AG20443 (cell line): ENCODE measurements at places on chromosomes 2 and 18.
A peak's percentile ranks its signal among the peaks of the same experiment; 100 is the strongest.

GRCh38 chr2:23211987-23212583, 172.9 kb upstream of the KLHL29 start:
- DNase-seq = no peak

DNA sequence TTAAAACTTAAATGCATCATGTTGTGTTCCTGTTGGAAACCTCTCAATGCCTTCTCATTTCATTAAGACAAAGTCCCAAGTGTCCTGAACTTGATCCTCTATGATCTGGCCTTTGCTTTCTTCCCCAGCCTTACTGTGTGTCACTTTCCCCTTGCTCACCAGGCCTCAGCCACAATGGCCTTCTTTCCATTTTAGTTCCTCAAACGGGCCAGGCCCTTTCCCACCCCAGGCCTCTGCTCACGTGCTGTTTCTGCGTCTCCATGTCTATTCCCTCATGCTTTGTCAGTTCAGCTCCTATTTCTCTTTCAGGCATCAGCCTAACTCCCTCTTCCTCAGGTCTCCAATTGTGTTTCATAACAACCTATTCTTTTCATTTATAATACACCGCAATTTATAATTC, 19.5 kb downstream of the CXCR4 start:
- DNase-seq = no peak

DNA sequence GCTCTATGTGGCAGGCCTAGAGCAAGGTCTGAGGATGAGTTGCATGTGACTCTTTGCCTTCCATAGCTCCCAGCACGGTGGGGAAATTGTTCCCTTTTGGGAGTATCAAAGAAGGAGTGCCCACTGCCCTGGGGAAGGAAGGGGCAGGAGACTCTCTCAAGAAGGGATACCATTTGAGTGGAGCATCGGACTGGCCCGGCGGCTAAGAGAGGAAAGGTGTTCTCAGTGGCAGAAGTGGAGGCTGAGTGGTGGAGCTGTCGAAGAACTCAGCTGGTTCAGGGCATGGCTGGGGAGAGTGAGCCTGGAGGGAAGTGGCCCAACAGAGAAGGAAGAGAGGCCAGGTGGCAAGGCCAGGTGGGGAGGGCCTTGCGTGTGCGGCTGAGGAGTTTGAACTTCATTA, 235.2 kb downstream of the DYSF start:
- no peak for DNase-seq

- no peak for DNase-seq
These were observed 32.2 kb downstream of the FAM178B start for GRCh38 chr2:96954011-96954846.

DNA sequence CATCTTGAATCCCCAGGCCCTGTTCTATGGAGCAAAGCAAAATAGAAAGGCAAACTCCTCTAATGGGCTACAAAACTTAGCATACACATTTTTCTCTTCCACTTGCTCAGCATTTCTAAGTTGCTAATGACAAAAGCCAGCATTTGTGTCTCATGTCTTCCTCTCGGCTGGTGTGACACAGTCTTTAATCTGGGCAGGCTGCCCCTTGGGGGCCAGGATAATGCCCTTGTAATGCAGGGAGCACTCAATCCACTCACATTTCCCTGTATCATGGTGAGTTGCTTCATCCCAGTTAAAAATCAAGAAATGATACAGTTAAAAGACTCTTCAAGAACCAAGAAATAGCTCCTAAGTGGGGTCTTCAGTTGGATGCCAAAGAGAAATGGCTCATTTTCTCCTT, 109.1 kb upstream of the FBXO11 start:
- DNase-seq = no peak

- no peak for DNase-seq
These were observed 201.5 kb upstream of the PXDN start for GRCh38 chr2:1945819-1946218.

DNA sequence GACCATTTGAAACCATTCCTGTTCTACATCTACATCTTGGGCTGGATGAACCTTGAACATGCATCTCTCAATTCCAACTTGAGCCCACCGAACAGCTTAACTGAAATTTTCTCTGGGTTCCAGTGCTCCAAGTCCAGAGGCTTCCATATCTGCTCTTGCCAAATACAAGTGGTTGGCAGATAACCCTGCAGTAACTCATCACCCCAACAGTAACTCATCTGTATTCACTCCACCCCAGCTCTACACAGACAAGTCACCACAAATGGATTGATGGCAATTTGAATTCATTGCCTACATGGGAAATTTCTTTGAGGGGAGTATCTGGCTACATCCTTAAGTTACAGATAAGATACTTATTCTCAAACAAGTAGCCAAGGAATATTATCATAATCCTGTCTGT, 502.4 kb upstream of the TNP1 start:
- no peak for DNase-seq

- no peak for DNase-seq
These were observed 100.7 kb downstream of the NFATC1 start for GRCh38 chr18:79496237-79496977.

- DNase-seq = no peak
These were observed 46.5 kb upstream of the ST3GAL5 start for GRCh38 chr2:85935170-85935745.

DNA sequence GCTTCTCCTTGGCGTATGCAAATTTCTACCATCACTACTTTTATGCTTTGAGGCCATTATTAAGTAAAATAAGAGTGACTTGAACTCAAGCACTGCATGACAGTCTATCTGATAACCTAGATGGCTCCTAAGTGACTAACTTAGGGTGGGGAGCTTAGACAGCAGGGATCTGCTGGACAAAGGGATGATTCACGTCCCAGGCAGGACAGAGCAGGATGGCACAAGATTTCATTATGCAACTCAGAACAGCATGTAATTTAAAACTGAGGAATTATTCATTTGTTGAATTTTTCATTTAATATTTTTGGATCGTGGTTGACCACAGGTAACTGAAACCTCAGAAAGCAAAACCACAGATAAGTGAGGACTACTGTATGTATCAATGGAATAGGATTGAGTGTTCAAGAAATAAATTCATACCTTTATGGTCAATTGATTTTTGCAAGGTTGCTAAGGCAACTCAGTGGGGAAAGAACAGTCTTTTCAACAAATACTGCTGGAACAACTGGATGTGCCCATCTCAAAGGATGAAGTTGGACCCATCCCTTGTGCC, 115.3 kb downstream of the MBD2 start:
- peak; percentile 14 for DNase-seq

DNA sequence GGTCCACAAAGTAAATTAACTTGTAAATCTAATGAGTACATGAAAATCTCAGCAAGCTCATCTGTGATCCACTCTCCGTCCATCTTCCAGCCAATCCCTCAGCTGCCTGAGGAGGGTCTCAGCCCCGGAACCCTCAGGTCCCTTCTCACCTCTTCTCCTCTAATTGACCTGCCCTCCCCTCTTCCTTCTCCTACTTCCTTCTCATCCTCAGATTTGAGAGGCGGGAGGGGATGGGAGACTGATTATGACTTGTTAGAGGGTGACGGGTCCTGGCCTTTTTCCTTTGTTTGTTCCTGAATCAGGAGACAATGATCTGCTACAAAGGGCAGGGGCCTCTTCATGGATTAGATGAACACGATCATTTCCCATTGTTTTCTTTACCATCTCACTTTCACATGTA, 80.1 kb downstream of the CYBRD1 start:
- no peak for DNase-seq

- no peak for DNase-seq
These were observed 546.6 kb upstream of the LRRTM4 start for GRCh38 chr2:78068808-78069207.

- no peak for DNase-seq
These were observed 52.3 kb upstream of the COL5A2 start for GRCh38 chr2:189231719-189232323.

DNA sequence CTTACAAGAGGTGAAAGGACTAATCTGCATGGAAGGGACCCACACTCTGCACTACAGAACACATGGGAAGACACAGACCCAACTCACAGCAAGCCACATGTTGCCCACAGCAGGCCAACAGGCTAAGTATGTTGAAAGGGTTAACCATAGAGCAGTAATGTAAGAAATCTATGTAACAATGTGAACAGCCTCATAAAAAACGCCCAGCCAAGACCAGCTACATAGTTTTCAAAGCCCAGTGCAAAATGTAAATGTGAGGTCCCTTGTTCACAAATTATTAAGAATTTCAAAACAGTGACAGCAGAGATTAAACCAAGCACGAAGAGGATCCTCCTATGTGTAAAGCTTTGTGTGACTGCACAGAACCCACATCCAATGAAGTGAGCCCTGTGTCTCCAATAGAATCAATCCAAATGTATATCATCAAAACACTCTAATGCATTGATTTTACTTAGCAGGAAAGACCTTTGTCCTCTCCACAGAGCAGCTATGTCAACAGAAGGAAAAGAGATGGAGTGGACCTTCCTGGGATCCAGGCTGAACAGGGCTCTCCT, 210.1 kb downstream of the AGPS start:
- no peak for DNase-seq

DNA sequence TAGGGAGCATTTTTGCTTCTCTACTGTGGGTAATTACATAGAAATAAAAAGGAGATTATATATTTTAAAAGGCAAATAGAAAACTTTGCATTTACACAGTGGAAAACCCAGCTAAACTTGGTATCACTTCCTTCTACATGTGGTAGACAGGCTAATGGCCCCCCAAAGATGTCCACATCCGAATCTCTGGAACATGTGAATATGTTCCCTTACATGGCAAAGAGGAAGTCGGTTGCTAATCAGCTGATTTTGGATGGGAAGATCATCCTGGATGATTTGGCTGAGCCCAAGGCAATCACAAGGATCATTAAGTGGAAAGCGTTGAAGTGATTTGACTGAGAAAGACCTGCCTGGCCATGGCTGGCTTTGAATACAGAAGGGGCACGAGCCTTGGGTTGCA, 26.2 kb downstream of the CREG2 start:
- DNase-seq = no peak

- DNase-seq = no peak
These were observed 262.7 kb downstream of the ATAD2B start for GRCh38 chr2:23664066-23664788.

GRCh38 chr2:241200822-241201395, 12.4 kb downstream of the ANO7 start:
- no peak for DNase-seq

GRCh38 chr2:161344692-161345091, 36.5 kb downstream of the PSMD14 start:
- no peak for DNase-seq

DNA sequence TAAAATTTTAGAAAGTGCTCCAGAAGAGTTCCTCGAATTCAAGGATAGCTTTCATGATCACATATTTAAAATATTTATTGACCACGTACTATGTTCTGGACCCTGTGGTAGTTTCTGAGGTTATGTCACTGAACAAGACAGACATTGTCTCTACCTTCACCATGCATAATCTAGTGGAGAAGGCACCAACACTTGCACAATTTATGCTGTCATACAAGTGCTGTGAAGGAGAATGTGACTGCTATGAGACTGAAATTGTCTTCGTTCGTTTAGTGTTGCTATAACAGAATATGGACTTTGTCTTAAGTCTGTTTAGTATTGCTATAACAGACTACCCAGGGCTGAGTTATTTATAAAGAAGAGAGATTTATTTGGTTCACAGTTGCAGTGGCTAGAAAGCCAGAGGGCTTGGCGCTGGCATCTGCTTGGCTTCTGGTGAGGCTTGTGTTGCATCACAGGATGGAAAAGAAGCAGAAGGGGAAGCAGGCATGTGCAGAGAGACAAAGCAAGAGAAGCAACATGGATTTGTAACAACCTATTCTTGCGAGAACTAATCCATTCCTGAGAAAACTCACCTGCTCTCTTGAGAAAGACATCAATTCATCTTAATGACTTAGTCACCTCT, 50.0 kb upstream of the RFX8 start:
- peak; percentile 23 for DNase-seq

DNA sequence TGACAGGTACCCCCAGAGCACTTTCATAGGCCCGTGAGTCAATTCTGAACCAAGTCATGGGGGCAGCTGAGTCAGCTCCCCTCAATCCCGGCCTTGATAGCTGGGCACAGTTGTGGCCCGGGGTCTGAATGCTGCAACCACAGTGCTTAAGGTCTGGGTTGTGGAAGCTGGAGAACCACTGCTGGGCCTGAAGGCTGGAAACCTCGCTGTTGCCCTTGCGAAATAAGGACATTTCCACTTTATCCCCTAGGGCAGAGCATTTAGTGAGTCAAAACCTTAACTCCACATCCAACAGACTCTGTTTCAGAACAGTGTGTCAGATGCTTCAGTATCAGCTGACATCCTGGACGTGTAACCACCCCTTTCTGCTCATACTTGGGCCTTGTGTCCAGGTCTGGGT, 58.6 kb downstream of the SP110 start:
- DNase-seq = peak; percentile 45

DNA sequence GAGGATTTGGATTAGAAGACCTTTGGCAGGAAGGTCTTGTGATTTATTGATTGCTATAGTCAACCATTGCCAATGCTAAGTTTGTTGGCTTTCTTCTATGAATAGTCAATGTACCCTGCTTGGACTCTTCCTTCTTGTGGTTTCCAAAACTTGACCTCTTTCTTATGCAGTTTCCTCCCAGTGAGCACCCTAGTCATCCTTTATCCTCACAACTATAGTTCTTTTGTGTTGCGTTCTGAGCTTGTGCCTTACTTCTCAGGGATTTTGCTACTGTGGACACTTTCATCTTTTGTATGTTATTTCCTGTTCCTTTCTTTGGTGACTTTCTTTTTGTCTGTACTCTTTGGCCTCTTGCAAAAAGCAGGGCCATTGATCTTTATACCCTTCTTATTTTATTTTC, 168.2 kb downstream of the LRRTM1 start:
- no peak for DNase-seq

GRCh38 chr2:170530803-170531564, 184.2 kb upstream of the SP5 start:
- DNase-seq = no peak

DNA sequence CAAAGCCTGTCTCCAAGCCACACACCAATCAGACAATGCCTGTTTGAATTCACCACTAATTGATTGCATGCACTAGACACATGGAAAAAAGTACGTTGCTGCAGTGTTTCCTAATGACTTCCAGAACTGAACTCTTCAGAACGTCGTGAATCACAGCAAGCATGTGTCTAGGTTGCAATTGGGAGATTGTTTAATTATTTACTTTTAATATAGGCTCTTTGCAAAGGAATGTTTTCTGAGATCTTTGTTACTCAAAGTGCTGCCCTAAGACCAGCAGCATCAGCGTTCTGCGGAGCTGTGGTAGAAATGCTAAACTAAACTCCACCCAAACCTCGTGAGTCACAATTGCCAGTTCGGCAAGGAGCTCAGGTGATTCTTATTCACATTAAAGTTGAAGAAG, 52.7 kb upstream of the CCDC68 start:
- peak; percentile 15 for DNase-seq
